ENCODE measurements at places on chromosomes 12 and 14. TPM values are rescaled to one million over a fixed set of nuclear protein-coding genes. Genes with fewer than 3 reads are reported as not detected.

DNA sequence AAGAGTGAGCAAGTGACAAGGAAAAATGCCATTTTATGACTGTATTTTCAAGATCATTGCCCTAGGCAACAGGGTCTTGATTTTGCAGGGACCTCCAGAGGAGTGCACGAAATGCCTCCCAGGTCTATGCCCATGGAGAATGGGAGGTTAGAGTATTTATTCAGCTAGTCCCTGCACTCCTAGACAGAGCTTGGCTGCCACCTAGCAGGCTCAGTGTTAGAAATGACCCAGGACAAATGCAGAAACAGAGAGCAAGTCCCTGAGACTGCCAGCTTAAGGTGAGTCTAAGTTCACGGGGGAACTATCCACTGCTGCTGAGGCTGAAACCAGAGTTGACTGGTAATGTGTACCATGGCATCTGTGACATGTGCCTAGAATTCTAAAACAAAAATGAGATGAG lies 506.4 kb downstream of the MED13L start:
- no peak for DNase-seq
- H3K4me3 ChIP-seq, result no peak overlapping the region
- H3K4me1 ChIP-seq, result no peaks in the 10 kb centered on the region
- H3K27ac ChIP-seq, result no peak overlapping the region

The ANO4 gene
- 0.25 TPM for polyA plus RNA-seq

The OAS1 gene
- polyA plus RNA-seq, result 5.8 TPM

GRCh38 chr12:23949348-23950209 lies at the start of gene SOX5:
TSS of gene SOX5 (minus strand) at chr12:23949670. CDS start at chr12:23949601, 69 bp downstream.
- peak; percentile 49 for DNase-seq
- peaks cover 4% of the 10 kb centered on the region for H3K27me3 ChIP-seq
- no peak within 1 kb of the TSS for H3K27ac ChIP-seq

The CHPT1 gene
- 12.1 TPM for polyA plus RNA-seq

The CD163 gene
- not detected for polyA plus RNA-seq

The SRRM4 gene
- not detected for polyA plus RNA-seq

DNA sequence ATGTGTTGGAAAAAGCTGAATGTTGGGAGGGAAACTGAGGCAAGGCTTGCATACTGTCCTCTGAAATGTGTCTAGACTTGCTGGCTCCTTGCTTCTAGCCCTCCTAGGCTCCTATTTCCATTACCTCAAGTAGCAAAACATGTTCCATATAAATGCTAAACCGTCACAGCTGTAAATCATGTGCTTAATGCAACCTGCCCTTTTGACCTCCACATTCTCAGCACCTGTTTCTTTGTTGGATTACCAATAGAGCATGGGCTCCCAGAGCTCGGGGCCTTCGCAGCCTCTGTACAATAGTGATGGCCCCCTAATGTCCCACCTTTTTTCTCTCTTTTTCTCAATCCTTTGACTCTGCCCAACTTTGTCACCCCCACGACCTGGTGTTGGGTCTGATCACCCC lies 23.3 kb downstream of the RERGL start:
- no peaks in the 10 kb centered on the region for H3K4me1 ChIP-seq
- H3K27me3 ChIP-seq, result no peaks in the 10 kb centered on the region

Measured in endothelial cell of umbilical vein (primary cell).